ENCODE measurements at places on chromosomes 5 and 9. TPM values are rescaled to one million over a fixed set of nuclear protein-coding genes. Genes with fewer than 3 reads are reported as not detected.

DNA sequence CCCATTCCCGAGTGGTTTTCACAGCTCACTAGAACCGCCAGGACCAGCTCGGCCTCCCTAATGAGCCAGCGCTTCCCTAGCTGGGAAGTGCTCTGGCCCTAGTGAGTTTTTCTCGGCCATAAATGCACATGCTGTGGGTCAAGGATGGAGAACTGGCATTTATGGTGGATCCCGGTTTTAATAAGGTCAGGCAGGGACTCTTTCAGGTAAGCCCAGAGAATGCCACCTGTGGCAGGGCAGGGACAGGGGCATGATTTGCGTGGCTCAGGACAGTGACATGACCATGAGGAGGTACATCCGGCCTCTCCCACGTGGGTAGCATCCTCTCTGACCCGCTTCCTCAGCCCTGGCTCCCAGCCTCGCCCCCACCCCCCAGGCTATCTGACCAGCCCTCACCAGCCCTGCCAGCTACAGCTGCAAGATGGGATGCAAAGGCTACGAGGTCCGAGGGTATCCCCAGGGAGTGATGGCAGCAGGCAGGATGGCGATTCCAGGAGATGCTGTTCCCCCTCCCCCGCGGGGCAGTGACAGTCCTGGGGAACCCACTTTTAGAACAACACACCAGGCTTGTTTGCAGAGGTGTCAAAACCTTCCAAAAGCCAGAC, 60.3 kb upstream of the ADAMTS2 start:
- DNase-seq: no peak

- DNase-seq: no peak
Measured at GRCh38 chr5:105088102-105088501, 1525.5 kb upstream of the NUDT12 start.

- peak; percentile 76 for DNase-seq
Measured at GRCh38 chr5:179763215-179763945, 30.4 kb upstream of the LTC4S start.

Gene RNF180
- total RNA-seq: under 0.01 TPM

Gene TGFBI
- 2.2 TPM for total RNA-seq

Gene SOHLH1
- total RNA-seq: not detected

Gene RASGRF2
- total RNA-seq: under 0.01 TPM
